ENCODE measurements at places on chromosomes 16 and 17.

DNA sequence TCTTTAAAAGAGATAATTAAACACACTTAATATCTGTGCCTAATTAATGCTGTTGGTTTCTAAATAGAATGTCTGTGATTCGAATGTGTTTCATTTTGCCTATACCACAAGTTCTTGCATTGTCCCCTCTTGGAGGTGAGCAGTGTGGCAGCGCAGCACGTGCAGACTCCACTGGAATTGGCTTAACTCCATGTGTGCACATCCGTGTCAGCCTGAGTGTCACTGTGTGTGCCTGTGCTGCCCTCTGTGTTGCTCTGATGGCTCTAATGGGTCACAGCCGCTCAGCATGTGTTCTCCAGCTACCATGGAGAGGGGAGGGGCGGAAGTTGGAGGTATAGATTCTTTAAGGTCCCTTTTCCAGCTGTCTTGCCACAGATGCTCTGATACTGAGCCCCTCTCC lies 226.6 kb downstream of the SPECC1 start:
- DNase-seq: no peak

DNA sequence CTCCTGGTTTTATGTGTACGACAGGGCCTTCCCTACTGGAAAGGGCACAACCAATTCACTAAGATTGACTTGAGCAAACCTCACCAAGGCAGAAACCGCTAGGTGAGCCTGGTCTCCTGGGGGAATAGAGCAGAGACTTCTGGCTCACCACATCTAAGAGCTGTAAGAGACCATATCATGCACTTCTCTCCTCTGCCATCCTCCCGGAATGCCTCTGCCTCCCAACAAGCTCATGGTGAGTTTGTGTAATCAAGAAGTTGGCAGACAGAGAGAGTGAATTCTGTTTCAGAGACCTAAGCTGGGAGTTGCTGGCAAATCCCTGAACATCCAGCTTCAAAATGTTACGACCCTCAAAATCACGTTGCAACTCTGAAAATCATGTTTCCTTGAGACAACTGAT lies 154.8 kb downstream of the SLC39A11 start:
- no peak for DNase-seq

DNA sequence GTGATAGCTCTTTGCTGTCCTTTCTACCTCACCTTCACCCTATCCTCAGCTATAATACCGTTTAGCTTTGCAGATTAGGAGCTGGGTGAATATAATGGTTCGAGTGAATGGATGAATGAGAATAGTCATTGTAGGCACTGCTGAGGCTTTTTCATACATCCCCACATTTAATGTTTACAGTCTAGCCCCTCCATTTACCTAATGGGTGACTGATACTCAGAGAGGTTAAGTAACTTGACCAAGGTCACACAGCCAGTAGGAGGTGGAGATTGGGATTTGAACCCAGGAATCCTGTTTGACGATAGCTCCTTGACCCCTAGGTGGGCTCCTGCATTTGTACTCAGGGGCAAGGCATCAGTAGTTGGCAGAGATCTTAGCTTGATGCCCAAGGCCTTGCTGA lies 195.6 kb downstream of the CCDC182 start:
- no peak for DNase-seq

- DNase-seq: no peak
Measured at GRCh38 chr17:2412561-2413021, 11.7 kb upstream of the MNT start.

DNA sequence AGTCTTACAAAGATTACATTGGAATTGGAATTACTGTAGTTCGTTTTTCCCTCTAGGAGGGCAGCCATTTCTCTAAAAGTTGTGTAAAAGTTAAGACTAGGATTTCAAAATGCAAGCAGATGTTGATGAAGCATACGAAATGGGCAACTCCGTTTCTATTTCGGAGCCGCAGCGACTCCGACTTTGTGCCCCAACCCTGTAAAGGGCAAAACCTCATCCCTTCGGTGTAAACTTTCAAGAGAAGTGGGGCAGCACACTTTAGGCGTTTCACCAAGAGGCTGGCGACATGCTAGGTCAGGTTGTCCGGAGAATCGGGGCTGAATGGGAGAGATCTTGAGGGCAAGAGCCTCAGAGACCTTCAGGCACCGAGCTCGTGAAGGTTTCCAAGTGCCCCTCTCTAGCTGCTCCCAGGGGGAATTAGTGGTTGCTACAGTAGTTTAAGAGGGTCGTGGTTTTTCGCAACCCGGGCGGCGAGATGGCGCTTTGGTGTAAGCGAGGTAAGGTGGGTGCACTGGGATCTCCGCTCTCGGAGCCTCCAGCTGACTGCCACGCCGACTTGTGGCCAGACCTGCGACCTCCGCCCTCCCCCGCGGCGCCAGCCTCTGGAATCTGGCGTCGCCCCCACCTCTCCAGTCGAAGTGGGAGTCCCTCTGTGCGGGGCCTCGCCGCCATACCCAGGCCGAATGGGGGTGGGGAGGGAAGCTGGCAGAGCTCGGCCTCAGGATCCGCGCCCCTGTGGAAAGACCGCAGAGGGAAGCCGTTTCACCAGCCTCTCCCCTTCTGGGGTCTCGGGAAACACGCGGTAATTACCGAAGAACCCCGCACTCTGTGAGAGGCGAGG lies 1.0 kb upstream of the HEXIM2 start:
- no peak for DNase-seq

DNA sequence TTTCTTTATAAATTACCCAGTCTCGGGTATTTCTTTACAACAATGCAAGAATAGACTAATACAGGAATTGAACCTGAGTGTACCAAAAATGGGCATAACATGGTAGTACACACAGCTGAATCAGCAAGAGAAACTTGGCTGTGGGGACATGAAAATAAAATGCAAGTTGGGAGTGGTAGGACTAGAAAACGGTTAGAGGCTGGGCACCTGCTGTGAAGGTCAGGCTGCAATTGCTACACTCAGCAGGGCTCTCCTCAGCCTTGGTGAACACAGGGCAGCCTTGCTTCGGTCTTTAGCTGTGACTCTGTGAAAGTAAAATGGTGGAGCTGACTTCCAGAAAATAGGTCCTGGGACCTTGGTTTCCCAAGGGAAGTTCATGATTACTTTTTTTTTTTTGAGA lies 45.6 kb downstream of the CNGB1 start:
- no peak for DNase-seq

DNA sequence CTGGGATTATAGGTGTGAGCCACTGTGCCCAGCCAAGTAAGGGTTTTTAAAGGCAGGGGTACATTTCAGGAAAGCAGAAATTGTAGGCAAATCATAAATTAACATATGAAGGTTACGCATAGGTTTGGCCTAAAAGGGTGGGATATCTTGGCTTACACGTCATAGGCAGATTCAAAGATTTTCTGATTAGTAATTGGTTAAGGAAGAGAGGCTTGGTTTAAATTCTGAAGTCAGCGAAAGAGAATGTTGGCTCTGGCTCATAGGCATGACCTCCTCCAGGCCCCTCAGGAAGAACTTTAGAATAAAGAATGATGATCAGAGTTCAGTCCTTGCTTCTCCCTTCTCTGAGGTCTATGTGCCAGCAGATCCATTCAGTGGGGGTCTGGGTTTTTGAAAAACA lies 124.8 kb upstream of the RBBP6 start:
- DNase-seq: no peak

DNA sequence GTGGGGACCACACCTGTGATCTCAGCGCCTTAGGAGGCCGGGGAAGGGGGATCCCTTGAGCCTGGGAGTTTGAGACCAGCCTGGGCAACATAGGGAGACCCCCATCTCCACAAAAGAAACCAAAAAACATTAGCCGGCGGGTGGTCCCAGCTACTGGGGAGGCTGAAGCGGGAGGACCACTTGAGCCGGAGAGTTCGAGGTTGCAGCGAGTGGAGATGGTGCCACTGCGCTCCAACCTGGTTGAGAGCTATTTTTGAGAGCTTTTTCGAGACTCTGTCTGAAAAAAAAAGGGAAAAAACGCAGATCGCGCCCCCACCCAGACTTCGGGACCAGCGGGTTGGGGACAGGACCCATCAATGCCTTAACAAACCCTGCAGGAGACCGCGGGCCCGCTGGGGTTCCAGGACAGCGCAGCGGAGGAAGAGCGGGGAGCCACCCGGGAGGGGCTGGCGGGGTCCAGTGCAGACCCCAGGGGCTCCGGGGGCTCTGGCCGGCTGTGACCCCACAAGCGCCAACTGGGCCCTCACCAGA lies 762 bp upstream of the BAIAP3 start:
- no peak for DNase-seq

DNA sequence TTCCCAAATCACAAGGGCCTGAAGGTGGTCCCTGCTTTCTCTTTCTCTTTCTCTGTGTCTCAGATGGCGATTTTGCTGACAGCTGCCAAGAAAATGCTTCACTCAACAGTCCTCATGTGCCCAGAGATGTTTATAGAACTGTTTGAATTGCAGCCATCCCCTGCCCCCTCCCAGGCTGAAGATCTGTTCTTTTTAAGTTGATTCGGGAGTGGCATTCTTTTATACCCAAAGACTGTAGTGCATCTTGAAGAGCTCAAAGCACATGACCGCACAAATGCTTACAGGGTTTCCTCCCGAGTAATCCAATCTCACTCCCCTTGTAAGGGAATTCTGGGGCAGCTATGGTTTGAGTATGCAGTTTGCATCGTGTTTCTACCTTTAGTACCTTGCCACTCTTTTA lies 75.7 kb downstream of the SEC14L1 start:
- DNase-seq: no peak

- no peak for DNase-seq
Measured at GRCh38 chr17:81703747-81704654, 834 bp downstream of the MRPL12 start.

DNA sequence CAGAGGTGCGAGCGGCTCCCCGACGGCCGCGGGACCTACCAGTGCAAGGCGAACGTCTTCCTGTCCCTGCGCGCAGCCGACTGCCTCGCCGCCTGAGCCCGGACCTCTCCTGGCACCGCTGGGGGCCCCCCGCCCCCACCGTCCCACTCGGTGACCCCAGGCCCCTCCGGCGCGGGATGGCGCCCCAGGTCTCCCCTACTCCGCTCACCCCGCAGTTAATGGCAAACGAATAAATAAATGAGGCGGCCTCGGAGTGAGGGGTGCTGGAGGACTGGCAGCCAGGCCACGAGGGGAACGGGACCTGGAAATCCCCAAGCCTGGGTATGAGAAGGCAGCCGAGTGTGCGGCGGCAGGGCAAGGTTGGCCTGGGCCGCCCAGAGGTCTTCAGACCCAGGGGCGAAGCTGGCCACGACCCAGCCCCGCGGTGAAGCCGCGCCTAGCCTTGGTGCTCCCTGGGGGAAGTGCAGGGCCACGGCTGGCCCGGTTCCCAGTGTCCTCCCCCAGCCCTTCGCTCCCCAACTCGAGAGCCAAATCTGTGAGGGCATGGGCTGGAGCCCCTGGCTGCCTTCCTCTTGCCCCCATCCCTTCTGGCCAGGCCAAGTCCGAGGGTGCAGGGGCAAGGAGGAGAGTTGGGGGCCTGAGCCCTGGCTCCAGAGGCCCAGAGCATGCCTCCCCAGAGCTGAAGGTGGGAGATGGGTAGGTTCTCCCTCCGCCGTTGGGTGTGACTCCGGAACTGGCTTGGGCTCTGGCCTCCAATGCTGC lies 796 bp downstream of the NPB start:
- DNase-seq: no peak

- no peak for DNase-seq
Measured at GRCh38 chr17:70292366-70292765, 123.0 kb downstream of the KCNJ2 start.

DNA sequence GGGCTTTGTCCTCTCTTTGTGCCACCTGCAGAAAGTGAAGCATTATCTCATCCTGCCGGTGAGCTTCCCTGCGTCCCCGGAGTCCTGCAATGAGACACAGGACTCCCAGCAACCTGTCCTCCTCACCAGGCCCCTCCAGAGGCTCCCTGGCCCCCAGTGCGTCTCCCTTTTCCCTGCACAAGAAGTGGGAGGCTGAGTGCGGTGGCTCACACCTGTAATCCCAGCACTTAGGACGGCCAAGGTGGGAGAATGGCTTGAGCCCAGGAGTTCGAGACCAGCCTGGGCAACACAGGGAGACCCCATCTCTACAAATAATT lies 8.4 kb downstream of the GRB7 start:
- DNase-seq: no peak

- DNase-seq: no peak
Measured at GRCh38 chr17:30840771-30841170, 9.0 kb downstream of the ATAD5 start.

- no peak for DNase-seq
Measured at GRCh38 chr16:64656471-64656870, 465.4 kb downstream of the CDH11 start.

DNA sequence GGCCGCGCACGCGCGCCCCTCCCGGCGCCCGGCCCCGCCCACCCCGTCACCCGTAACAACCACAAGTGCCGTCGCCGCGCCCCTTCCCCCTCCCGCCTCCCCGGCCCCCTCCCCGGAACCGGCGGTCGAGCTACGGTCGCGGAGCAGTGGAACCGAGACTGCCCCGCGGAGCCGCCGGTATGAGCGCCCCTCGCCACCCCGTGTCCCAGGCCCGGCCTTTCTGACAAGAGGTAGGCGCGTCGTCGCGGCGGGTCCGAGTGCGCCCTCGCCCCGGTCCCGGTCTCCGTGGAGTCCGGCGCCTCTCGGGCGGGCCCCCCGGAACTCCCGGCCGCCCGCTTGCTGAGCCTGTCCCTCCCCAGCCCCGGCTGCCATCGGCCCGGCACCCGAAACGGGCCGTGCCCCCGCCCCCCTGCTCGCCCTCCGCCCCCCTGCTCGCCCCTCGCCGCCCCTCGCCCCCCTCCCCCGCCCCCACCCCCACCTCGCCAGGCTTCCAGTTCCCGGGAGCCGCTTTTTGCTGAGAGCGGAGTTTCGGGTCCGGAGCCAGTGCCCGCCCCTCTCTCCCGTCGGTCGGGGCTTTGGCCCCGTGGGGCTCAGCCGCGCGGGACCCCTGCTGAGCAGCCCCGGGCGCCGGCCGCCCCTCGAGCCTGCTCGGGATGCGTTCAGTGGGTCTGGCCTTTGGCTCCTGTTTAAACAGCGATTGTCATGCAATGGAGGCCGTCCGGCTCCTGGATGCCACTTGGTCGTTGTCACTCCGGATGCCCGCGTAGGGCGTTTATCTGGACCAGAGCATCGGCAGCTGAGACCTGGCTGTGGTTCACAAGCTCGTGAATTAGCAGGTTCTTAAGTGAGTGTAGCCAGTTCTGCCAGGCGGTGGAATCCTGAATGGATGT lies at the start of gene SEC14L1:
SEC14L1 (plus strand) TSS at position 92 of the 890 bp plus-strand sequence. CDS start 2,628 bp downstream, outside the sequence.
- peak; percentile 83 for DNase-seq

GRCh38 chr17:65088621-65089360 lies 32.3 kb upstream of the GNA13 start:
- DNase-seq: no peak

- DNase-seq: no peak
Measured at GRCh38 chr17:68568581-68568980, 32.6 kb downstream of the FAM20A start.

DNA sequence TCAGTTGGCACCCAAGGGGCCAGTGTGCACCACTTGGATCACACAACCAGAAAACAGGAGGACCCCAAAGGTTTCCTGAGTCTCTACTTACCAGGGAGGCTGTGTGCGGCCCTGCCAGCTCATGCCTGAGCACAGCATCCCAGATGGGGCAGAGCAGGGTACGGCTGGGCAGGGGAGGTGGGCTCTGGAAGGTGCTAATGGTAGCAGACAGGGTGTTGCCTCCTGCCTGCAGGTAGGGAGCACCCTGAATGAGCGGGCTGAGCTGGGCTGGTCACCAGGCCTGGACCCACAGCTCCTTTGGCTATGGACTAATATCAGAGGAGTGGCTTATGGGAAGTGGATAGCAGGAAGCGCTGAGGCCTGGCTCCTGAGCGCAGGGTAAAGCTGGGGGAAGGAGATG lies 14.6 kb downstream of the RECQL5 start:
- DNase-seq: no peak

- DNase-seq: no peak
Measured at GRCh38 chr17:4208238-4208637, 55.5 kb downstream of the ANKFY1 start.
